Right renal cortex interstitium (tissue), 3 donors: ENCODE measurements at places on chromosomes 11 and 22. TPM values are rescaled to one million over a fixed set of nuclear protein-coding genes. Genes with fewer than 3 reads are reported as not detected.

KCNQ1OT1 gene
- 0.76 TPM for polyA plus RNA-seq

DNA sequence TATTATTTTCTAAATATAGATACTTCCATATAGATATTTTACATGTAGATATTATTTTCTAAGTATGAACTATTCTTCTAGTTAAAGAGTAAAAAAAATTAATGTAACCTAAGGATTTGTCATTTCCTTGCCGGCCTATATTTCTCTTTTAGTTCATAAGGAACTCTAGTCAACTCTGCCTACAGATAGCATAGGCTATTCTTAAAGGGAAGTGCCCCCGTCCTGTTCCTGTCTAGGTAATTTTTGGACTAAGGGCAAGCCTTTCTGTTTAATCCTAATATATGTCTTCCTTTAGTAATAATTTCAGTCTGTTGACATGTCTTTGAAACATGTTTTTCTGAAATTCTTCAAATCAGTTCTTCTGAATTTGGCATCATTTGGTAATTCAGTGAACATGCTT lies 161.9 kb downstream of the C11orf91 start:
- no peak for DNase-seq

RASSF10 gene
- 25.3 TPM for polyA plus RNA-seq

- no peak for DNase-seq
These were observed 53.9 kb downstream of the CTNND1 start for GRCh38 chr11:57815476-57815875.

GRCh38 chr22:36332623-36333332 lies 55.0 kb downstream of the MYH9 start:
- DNase-seq = no peak

DNA sequence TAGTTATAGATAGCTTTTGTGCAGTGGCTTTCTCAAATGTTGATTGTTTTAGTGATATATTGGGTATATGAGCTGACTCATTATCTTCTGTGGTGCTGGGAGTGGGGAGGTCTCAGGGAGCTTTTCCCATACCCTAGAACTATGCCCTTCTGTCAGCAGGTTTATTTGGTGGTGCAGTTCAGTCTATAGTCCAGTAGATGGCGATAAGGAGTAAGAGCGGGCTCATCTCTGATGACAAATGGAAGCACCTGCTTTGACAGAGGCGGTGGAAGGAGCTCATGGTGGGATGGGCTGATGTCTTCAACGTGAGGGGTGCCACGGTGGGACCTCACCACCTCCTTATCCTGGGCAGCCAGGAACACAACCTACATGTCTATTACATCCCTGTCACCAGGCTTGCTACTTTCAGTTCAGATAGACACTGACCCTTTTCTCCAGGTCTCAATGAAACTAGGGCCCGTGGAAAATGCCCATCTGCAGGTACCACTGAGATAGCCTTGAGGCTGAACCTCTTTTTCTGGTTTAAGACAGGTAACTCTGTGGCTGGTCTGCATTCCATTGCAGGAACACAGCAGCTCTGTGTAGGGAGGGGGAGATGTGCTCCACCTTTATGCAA lies 13.0 kb upstream of the OR6A2 start:
- DNase-seq = no peak

TMEM45B gene
- polyA plus RNA-seq = 23.2 TPM

DNA sequence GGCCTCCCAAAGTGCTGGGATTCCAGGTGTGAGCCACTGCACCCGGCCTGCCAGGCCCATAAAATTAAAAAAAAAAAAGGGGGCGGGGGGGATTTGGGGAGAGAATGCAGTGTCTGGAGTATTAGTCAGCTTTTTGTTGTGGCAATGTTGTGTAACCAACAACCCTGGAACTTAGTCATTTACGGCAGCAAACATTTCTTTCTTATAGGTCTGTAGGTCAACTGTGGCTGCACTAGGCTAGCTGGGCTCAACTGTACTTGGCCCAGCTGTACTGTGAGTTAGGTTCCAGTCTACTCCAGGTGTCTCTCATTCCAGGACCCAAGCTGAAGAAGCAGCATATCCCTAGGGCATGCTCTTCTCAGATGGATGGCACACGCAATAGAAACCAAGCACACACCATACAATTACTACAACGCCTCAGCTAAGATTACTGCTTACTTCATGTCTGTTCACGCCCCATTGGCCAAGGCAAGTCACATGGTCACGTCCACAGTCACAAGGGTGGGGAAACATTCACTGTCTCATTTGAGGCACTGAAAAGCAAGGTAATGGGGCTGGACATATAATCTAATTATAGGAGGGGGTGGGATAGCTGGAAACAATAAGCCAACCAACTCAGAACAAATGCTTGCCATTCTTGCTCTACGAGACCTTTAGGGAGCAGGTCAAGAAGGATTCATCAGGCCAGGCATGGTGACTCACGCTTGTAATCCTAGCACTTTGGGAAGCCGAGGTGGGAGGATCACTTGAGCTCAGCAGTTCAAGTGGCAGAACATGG lies 10.4 kb upstream of the SPINDOC start:
- DNase-seq = no peak

MMP11 gene
- 14.2 TPM for polyA plus RNA-seq

- DNase-seq = no peak
These were observed 32.3 kb downstream of the WEE1 start for GRCh38 chr11:9605742-9606141.

WNT7B gene
- polyA plus RNA-seq = 11.1 TPM

DNA sequence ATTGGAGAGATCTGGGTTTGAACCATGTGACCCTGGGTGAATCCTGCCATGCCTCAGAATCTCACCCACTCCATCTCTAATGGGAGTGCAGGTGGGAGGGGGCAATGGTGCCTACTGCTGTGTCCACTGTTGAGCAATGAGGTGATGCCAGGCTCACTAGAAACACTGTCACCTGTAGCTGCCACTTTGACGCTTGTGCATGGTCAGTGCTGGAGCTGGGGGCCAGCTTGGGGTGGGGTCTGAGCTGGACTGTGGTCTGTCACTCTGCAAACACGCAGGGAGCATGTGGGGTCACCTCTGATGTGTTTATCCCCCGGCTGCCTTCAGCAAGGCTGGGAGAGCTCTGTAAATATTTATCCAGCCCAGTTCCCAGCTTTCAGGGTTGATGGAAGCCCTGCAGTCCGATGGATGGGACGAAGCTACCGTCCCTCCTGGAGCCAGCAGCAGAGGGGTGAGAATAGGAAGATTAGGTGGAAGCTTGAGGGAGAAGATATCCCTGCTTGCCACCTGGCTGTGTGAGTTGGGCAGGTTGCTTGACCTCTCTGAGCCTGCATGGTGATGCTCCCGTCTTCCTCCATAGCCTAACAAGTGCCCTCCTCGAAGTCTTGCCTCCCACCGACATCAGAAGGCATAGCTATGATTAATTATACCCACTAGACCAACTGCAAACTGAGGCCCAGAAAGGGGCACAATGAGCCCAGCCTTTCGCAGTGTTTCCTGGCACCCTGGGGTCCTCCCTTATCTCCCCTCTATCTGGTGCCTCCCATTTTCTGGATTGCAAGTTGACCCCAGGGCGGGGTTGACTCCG lies 1.7 kb downstream of the MMP11 start:
- no peak for DNase-seq

DNA sequence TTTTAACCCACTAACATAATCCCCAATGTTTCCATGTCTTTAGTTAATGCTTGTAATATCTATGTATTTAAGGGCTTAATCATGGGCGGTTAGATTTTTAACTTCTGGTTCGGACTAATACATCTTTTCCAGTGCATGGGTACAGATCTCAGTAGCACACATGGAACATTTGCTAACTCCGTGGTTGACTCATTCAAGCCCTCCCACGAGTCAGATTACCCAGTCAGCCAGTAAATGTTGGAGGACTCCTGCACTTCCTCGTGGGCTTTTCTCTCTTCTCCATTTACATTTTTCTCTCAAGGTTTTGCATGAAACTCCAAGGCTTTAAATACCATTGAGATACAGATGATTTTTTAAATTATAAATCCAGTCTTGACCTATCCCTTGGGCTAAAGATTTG lies 313.9 kb downstream of the ST3GAL4 start:
- no peak for DNase-seq

DNA sequence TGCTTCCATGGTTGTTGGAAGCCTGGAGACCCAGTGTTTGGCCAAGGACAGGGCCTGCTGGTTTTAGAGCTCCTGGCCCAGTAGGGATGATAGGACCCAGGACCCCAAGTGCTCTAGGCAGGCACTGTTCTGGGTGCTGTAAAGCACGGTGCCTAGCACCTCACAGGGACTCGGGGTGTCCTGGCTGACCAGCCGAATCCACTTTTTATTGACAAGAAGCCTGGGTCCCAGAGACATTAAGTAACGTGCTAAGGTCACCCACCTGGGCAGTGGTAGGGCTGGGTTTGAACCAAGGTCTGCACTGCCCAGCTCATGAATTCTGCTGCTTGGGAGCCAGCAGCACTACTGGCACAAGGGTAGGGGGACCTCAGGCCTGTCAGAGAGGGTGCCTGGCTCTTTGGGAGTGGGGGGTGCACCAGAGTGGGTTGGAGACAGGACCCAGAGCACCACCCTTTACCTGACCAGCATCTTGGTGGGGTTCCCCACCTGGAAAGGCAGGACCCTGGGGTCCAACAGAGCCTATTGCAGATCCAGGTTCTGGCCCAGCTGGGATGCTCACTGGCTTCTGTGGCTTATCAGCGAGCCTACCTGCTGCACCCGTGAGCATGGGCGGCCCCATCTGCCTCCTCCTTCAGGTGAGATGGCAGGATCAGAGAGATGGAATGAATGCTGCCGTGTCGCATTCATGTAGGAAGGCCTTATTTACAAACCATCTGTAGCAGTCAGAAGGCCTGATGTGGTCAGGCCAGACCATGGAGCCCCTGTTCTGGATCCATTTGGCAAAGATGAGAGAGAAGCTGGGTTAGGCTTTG lies 52.0 kb downstream of the BCR start:
- no peak for DNase-seq

SCO2 gene
- polyA plus RNA-seq = 1.0 TPM

DNA sequence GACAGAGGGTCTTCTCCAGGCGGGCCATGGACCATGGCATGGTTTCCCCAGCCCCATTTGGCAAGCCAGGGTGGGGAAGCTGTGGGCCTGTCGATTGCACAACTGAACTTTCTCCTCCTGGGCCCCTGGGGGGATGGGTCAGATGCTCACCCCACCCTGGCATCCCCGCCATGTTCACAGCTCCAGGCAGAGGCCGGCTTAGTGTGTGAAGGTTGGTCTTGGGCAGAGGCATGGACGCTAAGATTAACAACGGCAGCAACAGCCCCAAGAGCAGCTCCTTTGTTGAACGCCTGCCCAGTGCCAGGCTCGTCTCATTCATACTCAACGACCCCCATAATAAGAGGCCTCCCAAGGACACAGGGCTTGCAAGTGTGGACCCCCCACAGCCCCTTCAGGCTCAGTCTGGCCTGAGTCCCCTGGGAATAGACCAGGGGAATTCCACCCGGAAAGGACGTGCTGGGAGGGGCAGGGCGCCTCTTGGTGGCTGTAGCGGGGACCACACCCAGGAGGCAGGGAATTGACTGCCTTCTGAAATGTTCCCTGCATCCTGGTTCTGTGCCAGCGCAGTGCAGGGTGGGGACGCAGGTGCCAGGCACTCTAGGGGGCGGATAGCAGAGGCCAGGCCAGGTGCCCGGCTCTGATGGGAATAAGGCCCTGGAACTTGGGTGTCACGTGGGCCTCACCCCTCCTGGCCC lies 8.3 kb downstream of the TSPO start:
- DNase-seq = no peak

GRCh38 chr11:3823303-3823702 lies 14.9 kb downstream of the PGAP2 start:
- DNase-seq = no peak

KCNJ4 gene
- 0.11 TPM for polyA plus RNA-seq

CCDC87 gene
- 0.36 TPM for polyA plus RNA-seq

GRCh38 chr22:22960307-22960706 lies 72.7 kb downstream of the IGLL5 start:
- no peak for DNase-seq

DNA sequence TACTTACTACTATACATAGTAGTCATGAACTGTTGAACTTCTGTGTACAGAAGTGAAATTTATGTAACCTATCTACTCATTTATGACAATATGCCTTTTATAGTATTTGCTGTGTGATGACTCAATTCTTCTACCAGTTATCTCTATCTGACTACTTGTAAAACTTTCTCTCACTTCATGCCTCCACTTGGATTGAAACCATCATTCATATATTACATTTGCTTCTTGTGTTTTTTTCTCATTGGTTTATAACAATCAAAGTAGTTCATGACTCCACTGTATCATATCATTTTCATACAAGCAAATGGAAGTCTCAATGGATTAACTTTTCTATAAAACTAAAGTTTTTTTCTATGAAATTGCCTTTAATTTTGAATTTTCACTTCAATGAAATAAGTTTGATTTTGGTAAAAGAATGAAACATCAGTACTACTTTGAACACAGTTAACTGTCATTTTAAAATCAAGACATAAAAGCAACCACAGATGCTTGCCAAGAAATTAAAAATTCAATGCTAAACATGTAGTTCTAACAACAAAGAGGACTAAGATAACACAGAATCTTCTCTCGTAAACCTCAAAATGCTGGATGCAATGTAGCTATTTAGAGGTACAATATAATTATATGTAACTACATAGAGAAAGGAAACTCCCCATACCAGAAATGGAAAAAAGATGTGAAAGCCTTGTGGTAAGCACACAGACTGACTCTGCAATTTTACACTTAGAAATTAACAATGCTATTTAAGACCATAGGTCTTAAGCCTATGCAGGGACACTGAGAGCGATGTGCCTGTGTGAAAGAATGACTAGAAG lies 27.6 kb upstream of the EXPH5 start:
- DNase-seq = no peak
